ENCODE measurements at places on chromosomes 2 and 18.

GRCh38 chr2:228446734-228447133, 265.2 kb upstream of the SPHKAP start:
- no peak for DNase-seq

DNA sequence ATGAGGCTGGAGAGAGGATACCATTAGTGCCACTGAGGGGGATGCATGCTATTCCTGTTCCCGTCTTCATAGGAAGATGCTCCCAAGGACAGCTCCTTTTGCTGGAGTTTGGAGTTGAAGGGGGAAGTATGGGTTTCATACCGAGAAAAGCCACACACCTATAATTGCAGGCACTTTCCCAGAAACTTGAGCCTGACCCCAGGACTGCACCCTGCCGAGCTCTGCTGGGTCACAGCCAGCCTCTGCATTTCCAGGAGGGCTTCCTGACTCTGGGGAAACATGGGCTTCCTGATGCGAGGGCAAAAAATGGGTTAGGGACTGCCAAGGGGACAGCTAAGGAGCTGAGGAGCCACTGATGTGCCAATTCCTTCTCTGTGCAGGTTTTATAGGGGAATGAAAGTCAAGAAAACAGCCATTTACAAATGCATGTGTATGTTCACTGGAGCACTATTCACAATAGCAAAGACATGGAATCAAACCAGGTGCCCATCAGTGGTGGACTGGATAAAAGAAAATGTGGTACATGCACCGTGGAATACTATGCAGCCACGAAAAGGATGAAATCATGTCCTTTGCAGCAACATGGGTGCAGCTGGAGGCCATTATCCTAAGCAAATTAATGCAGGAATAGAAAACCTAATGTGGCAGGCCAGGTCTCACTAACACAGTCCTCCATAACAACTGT, 104.5 kb downstream of the ACAA2 start:
- no peak for DNase-seq

GRCh38 chr2:15177103-15177502, 384.0 kb downstream of the NBAS start:
- peak; percentile 99 for DNase-seq

GRCh38 chr2:216644842-216645635, 11.8 kb downstream of the IGFBP2 start:
- peak; percentile 65 for DNase-seq

DNA sequence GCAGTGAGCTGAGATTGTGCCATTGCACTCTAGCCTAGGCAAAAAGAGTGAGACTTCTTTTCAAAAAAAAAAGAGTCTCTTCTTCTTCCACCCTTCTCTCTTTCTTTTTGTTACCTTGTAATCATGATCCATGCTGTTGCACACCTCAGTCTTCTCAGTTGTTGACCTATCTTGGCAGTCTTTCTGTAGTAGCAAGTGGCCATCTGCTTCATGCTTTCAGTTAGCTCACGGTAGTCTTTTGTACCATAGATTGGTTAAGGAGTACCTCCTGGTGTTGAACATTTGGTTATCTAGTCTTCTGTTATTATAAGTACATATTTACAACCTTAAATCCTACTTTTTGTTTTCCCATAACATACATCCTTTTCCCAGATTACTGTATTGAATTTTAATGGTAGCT, 3.1 kb downstream of the GORASP2 start:
- DNase-seq, result no peak

- DNase-seq, result no peak
Measured at GRCh38 chr2:233627331-233628025, 8.8 kb upstream of the UGT1A10 start.

DNA sequence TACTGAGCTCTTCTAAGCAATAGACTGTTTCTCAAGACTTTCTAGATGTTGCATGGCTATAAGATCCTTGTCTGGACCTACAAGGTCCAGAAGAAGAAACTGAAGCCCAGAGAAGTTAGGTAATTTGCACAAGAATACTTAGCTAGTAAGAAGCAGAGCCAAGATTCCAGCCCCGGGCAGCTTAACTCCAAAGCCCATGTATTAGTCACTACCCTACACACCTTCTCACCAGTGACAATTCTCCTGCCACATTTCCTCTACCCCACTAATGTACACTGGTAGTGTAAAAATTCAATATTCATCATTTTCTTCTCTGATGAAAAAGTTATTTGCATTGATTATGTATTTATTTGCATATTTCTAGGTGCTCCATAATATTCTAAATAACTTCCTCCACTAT, 95.5 kb upstream of the CREB1 start:
- DNase-seq, result no peak

GRCh38 chr2:207558079-207558491, 28.3 kb downstream of the CREB1 start:
- no peak for DNase-seq

GRCh38 chr2:26274058-26274613, 29.4 kb downstream of the HADHB start:
- no peak for DNase-seq

DNA sequence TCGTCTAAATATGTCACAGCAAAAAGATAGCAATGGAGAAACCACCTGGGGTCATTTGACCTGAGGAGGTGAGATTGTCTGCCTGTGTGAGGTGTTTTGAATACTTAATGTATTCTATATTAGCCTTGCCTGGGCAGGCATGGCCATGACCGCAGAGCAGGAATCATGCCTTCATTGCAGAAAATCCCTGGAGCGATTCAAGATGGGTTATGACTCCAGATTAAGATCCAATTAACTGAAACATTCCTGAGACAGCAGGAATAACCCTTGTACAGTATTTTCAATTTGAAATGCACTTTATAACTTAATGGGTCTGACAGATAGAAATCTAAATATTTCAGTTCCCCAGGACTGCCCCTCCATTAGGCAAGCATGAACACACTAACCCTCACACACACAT, 227.3 kb upstream of the RAB6C start:
- no peak for DNase-seq

DNA sequence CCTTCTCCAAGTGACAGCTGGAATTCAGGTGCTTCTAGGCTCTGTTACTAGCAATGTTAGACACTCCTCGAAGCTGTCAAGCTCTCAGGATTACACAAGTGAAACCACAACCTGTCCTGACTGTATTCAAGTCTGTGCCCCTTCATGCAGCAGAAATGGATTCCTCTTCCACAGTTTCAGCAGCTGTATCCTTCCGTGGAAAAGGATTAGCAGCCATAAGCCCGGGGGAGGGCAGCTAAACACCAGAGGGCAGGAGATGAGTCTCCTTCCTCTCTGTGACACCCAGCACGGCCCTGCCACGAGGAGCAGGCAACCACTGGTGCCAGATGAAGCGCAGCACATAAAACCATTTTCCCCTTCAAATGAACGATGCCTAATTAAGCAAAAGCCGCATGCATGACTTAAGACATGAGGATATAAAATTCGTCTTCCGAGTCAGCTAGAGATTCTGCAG, 1.2 kb downstream of the ST3GAL5 start:
- DNase-seq, result peak; percentile 39

DNA sequence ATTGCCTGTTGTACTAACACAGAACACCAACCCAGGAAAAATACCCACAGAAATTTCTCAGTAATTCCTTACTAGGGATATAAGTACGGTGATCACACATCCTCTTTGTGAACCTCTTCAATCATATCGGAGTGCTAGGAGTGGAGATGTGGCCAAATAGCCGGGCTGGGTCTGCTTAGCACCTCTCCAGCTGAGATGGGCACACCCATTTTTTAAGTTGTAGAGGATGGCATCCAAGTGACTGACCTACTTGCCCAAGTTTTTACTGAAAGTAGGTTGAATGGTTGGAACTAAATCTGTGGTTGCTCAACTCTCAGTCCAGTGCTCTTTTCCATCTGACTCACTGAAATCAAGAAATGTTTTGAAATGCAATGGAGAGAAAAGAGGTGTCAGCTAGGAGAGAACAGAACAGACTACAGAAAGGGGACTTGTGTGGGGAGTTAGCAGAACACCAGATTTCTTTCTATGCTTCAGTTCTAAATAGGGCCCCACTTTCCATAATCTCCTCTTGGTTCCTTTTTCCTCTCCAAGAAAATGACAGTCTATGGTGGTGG, 68.7 kb upstream of the FSHR start:
- no peak for DNase-seq

GRCh38 chr2:199460101-199460671, 2.4 kb upstream of the SATB2 start:
- no peak for DNase-seq

GRCh38 chr2:191571163-191571769, 106.7 kb upstream of the NABP1 start:
- peak; percentile 47 for DNase-seq

DNA sequence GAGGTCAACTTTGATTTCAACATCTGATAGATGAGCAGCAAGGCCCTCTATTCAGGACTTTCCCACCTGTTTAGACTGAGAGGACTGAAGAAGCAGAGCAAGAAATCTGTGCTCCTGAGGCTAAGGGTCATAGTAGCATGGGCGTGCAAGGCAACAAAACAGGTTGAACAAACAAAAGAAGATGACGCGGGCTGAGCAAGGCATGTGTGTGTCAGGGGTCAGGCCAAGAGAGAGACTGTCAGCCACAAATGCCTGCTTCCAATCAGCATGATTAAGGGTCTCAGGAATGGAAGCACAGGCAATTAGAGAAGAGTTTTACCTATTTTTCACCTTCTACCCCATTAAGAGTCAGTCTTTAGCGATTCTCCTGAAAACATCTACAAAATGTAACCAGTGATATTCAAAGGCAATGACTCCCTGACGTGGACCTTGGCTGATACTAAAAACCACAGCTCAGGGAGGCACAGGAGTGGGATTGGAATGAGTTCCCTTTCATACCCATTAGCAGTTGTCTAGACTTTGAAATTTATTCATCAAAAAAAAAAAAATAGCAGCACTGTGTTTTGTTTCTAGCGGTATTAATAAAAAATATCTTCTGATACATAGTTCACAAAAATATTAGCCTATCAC, 81.9 kb downstream of the DYNAP start:
- no peak for DNase-seq

DNA sequence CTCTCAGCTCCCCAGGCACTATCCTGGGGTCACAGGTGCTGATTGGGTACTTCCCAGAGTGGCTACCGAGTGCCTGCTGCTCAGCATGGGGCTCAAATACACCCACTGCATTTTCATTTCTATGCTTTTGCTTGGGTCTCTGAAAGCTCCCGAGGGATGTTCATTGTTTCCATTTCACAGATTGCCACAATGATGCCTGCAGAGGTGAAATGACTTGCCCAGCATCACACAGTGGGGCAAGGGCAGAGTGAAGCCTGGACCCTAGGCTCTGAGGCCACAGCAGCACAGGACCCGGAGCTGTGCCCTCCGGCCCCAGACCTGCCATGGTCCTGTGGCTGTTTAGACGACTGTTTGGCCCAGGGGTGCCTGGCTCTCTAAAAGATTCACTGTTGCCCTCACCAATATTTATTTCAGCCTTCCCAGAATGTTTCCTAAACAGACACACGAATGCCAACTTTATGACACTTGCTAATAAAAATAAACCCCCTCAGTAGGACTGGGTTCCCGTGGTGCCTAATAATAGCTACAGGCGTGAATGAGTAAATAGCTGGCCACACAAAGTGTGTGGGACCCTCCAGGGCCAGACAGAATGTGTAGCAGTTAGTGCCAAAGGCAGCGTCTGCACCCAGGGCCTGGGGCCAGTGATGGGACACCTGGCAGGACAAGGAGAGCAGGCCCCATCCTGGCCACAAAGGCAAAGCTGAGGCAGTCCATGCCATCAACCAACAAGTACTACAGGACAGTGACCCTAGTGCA, 11.5 kb upstream of the ST8SIA5 start:
- no peak for DNase-seq

- peak; percentile 71 for DNase-seq
Measured at GRCh38 chr2:106085181-106085940, 108.7 kb downstream of the UXS1 start.

- DNase-seq, result no peak
Measured at GRCh38 chr2:84417453-84418145, 41.5 kb downstream of the SUCLG1 start.

- no peak for DNase-seq
Measured at GRCh38 chr2:161650116-161651015, 26.1 kb downstream of the SLC4A10 start.

GRCh38 chr18:65751155-65752085, 608 bp downstream of the CDH7 start:
- no peak for DNase-seq

DNA sequence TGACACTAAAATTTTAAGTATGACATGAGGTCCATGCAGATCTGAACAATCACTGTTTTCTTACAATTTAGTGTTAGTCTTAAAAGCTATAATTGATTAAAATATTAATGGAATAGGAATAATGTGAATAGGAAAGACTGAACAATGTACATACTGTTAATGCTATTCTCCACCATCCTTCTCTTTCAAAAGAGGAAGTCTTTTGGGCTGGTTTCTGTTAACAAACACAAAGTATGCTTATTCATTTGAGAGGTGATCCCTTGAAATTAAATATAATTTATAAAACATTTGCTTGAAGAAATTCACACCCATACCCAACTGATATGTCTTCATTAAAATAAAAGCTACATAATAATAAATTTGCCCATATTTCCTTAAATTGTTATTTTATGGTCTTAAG, 2.3 kb downstream of the STPG4 start:
- no peak for DNase-seq

DNA sequence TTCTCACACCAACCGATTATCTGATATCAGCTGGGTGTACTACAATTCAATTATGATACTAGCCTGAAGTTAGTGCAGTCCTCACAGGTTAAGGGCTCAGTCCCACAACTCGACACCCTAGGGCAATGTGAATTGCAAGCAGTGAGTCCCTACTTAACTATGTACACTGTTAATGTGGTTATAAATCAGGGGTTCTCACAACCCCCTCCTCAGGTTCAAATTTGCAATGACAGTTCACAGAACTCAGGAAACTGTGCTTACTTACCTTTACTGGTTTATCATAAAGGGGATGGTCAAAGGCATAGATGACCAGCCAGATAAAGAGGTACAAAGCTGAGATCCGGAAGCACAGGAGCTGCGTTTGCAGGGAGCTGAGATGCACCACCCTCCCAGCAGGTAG, 1379.1 kb upstream of the CDH2 start:
- no peak for DNase-seq

DNA sequence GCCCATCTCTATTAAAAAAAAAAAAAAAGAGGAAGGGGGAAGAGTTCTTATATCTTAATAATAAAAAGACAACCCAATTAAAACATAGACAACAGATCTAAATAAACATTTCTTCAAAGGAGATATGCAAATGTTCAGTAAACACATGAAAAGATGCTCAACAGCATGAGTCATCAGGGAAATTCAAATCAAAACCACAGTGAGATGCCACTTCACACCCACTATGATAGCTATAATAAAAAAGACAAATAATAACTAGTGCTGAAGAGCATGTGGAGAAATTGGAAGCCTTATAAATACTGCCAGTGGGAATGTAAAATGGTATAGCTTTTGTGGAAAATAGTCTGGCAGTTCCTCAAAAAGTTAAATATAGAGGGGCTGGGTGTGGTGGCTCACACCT, 61.5 kb upstream of the CYP20A1 start:
- no peak for DNase-seq

GRCh38 chr2:166786707-166787106, 101.6 kb upstream of the XIRP2 start:
- DNase-seq, result no peak

DNA sequence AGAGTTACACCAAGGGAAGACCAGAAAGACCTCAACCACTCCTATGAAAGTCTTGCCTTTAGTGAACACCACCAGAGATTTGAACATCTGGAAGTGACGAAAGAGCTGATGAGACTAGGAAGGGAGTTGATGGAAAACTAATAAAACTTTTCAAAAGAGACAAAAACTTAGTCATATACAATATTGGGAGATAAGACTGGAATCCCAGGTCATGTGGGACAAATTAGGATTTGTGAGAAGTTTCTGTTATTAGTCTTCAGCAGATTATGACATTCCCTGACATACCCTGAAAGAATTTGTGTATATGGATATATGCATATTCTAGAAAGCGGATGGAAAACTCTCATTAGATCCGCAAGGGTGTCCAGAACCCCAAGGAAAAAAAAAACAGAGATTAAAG, 145.0 kb upstream of the LTBP1 start:
- DNase-seq, result no peak

Data from Jurkat, Clone E6-1 (cell line).